ELF-1 (cell line): ENCODE measurements at places on chromosomes 4 and X.

GRCh38 chr4:175542786-175543185 is 269.3 kb downstream of the GPM6A start:
- DNase-seq, result no peak

GRCh38 chrX:29561417-29561816 is 653.9 kb upstream of the MAGEB2 start:
- no peak for DNase-seq

DNA sequence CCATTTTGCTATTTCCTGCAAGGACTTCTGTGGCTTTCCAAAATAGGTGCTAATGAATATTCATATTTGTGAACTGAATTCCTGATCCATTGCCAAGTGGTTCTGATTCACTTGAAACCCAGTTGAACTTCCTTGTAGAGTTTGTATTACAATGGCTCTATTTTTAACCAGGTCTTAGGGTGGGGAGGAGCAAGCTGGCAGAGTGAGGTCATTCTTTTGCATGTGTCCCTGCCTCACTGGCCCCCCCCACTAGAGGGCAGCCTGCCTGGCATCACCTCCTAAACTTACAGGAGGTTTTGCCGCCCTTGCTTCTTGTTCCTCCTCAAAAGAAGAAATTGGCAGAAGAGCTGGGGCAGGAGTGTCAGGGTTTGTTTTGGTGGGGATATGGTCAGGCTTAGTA is 10.5 kb downstream of the PTTG2 start:
- peak; percentile 64 for DNase-seq

DNA sequence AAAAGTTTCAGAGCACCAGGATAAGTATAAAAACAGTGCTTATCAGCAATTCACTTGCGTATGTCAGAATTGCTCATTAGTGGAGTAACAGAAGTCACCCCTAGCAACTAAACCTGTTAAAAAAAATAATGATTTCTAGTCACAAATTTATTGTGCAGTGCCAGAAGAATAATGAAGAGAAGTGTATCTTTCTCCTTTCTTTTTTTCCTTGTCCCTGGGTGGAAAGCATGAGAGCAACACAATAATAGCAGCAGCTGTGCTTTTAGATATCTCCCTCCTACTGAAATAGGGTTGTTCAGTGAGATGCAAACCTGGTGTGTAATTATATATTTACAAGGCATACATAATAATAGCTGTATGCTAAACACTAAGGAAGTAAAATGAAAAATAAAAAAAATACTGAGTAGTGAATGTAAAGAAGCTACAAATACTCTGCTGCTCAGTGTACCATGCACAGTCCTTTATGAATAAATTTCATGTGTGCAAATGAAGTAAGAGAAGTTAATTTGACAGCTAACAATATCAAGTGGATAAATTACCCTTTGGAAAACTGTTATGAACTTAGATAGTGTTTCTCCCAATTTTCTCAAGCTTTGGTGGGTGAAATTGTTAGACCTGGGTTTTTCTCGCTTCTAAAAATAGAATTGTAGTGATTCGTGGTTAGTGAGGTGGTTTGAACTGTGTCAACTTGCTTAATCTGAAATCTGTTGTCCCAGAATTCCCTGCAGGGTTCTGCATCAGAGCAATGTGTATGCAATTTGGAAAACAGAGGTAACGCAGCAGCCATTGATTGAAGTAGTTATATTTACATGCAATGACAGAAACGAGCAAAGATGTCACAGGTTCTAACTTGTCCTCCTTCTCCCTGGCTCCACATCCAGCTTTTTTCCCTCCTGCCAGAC is 125.7 kb upstream of the NDST3 start:
- DNase-seq, result no peak

- DNase-seq, result peak; percentile 45
These were observed 2.4 kb downstream of the LONRF3 start for GRCh38 chrX:118976599-118977340.

DNA sequence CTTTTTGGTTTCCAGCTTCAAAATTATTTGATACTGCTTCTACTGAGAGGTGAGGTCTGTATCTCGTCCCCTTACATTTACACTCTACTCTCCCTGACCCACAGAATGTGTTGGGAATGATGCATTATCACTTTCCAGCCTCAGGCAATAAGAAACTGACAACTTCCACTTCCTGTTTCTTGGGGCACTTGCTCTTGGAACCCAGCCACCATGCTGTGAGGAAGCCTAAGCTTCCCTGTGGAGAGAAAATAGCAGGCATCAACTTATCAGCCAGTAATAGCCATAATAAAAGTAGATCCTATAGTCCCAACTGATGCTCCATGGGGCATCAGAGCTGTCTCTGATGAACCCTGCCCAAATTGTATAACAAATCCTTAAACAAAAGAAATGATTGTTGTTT is 32.6 kb downstream of the RELL1 start:
- peak; percentile 44 for DNase-seq

DNA sequence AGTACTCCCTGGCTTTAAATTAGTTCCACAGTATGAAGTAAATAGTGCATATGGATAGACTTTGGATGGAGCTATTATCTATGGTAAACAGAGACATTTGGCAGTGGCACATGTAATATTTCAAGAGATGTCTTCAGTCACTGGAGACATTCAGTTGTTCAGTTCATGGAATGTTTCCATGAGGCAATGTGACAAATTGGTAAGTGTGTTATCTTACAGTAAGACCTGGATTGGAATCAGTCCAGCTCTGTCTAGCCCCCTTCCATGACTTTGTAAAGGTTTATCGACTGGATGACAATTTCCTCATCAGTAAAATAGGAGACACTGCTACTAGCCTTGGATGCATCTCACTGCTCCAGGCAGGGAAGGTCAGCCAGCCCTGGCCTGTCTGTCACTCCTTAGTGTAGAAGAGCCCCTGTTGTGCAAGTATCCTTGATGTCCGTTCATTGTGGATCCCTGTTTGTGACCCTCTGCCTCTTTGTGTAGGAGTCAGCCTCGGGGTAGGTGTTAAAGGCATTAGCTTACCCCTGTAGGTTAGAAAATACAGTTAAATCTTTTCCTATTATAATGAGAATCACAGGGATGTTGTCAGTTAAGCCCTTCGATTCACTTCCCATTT is 335.9 kb downstream of the ANK2 start:
- DNase-seq, result peak; percentile 53

- DNase-seq, result no peak
These were observed 231.7 kb downstream of the SPRY1 start for GRCh38 chr4:123628288-123628687.

DNA sequence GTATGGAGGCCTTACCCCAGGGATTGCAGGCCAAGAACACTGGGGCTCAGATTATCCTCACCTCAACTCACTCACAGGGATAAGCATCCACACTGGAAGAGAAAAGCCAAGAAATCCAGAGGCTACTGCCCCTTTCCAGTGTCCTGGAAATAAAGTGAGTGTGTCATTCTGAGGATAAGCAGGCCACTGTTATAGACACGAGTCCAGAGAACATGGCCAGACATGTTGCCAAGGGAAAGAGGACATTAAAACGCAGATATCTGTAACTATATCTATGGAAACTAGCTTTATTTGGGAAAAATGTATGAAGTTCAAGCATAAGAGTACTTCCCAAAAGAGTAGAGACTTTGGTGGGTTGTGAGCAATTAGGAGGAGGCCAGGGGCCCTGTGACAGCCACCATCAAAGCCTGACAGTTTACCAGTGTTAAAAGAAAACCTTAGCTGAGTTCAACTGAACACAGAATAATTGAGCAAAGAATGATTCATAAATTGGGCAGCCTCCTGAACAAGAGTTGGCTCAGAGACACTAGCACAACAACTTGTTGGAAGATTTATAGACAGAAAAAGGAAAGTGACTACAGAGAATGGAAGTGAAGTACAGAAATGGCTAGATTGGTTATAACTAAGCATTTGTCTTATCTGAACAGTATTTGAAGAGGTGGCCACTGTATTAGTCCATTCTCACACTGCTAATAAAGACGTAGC is 1222.2 kb downstream of the STIM2 start:
- no peak for DNase-seq

DNA sequence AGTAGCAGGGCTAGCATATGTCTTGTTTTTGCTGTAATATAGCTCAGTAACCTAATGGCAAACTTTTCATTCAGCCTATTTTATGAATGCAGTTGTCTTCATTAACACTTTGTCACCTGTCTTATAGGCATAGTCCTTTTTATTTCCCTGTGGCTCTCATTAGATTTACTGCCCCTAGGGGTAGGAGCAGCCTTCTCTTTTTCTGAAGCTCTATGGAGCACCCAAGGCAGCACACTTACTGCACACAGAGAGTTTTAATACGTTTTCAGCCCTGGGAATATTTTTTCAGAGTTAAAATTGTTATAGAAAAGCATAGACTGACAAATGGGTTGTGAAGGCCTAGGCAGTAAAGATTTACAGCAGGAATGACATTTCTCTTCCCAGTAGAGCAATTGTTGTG is 406.8 kb downstream of the TMA16 start:
- DNase-seq, result no peak

- DNase-seq, result no peak
These were observed 98.3 kb downstream of the NFKB1 start for GRCh38 chr4:102599455-102599854.

- DNase-seq, result no peak
These were observed 70.6 kb upstream of the TLL1 start for GRCh38 chr4:165802452-165802851.

DNA sequence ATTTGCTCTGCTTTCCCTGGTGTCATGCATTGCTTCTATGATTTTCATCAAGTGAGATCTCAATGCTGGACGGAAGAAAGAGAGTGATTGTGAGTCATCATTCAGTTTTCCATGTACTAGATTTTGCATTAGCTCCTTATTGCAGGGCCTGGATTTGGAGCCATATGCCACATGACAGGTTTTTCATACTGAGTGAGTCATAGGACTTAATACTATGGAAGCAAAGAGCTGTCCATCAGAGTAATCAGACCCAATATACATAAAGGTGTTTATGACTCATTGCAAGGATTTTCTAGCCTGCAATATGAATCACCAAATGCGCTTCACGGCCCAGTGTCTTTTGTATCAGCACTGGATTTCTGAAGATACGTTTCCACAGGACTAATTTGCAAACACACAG is 11.2 kb upstream of the TFDP3 start:
- DNase-seq, result no peak

DNA sequence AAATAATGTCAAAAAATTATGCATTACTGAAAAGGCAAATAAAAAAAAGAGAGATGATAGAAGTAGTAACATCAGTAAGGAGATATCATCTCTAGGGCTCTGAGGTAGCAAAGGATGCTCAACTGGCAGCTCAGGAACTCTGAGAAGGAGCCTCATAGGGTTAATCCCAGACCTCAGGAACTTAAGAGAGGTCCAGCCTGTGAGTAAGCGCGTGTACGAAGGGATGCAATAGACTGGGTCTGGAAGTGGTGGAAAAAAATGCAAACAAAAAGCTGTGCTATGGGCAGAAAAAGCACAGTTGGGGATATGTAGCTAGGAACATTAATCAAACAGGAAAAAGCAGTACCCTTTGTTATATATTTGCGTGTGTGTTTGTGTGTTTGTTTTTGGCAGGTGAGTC is 282.0 kb downstream of the GALNTL6 start:
- DNase-seq, result no peak

DNA sequence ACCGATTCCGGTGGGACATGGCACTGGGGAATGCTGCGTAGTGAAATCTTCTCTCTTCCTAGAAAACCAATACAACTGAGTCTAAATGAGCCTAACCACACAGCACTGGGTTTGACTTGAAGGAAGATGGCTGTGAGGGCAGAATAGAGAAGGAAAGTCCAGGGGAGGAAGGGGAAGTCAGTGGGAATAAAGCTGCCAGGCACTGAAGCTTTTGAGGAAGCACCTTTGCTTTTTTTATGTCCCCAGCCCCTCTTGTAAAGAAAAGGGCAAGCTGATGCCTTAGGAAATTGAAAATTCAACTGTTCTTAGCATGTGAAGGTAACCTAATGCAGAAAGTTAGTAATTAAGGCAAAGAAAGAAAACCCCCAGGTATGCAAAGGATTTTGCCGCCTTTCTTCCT is 20.6 kb downstream of the MED28 start:
- DNase-seq, result no peak

GRCh38 chrX:38538134-38538533 is 23.2 kb upstream of the TSPAN7 start:
- DNase-seq, result no peak

DNA sequence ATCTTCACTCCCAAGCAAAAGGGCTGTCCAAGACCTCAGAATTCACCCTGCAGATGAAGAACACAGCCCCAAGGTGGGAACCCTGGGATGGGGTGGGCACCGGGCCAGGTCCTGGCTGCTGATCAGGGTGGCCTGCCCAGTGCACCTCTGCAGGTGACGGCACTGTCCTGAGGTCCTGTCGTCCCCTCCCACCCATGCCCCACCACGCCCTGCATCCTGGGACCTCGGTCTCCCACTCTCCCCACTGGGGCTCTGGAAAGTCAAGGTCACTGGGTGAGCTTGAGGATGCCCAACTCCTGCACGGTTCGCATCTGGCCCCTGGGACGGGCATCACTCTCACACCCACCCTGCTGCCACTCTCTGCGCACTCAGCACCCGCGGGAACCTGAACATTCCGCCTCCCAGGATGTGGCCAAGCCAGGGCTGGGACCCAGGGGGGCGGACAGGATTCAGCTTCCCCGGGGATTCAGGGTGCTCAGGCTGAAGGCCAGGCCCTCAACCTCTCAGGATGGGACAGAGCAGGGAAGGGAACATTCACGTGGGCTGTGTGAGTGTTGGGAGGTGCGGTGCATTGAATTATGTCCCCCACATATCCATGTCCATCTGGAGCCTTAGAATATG is 115.9 kb downstream of the CPZ start:
- no peak for DNase-seq

DNA sequence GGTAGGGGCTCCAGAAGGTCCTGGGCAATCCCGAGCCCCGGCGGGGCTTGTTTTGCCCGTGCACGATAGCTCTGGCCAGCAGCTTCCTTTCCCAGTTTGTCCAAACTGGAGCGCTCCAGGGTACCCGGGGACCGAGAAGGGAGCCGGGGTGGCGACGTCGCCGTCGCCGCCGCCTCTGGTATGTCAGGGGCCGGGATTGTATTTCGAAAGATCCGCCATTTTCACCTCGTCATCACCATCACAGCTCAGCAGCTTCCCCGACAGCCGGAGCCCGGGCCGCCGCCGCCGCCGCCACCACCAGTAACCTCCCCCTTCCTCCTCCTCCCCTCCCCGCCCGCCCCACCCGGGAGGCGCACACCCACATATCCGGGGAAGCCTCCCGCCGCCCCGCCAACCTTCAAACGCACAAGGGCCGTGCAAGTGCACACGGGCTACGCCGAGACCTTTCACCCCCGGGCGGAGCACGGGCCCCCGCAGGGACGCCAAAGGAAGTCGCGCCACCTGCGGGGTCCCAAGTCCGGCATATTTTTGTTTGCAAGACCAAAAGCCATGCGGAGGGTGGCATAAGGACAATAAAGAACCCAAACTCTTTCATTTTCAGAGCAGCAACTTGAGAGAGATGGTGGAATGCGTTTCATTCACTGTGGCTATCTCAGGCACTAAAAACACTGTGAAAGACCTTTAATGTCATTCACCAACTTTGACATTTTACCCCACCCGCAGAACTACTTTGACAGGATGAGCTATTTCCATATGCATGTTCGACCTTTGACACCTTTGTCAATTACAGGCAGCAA is at the start of gene LIN54:
LIN54 (minus strand) TSS at position 302 of the 797 bp plus-strand sequence. CDS start 25,979 bp downstream, outside the sequence.
- DNase-seq, result peak; percentile 71
